ENCODE measurements at places on chromosomes 2 and 18.

DNA sequence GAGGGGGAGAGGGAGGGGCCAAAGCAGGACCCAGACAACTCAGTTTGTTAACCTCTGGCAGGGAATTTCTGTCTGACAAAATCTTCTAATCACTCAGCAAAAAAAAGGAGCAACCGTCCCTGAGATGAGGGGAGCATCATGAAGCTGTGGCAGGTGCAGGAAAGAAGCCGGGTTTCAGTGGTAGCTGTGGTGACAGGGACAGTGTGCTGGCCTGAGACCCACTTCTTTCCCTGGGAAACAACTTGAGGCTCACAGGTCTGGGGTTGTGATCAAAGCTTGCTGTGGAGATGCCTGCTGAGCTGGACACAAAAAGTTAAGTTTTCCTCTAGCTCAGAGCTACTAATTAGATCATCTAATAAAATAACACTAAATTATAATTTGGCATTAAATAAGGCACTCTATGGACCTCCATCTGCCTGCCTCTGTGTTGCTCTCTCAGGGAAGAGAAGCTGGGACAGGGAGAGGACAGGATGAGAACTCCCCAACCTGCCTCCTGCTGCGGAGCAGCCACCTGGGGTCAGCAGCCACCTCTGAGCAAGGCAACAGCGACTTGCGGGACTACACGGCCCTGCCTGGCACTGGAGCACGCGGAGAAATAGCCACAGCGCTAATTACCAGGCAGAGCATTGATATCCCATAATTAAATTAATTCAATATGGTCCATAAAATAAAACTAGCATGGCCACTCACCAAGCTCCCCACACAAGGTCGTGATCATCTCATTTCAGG lies 104.6 kb upstream of the TEX51 start:
- DNase-seq, result no peak

- no peak for DNase-seq
These were observed 106.2 kb upstream of the BZW1 start for GRCh38 chr2:200705305-200706041.

GRCh38 chr2:167249197-167249596 lies 360.9 kb downstream of the XIRP2 start:
- no peak for DNase-seq

DNA sequence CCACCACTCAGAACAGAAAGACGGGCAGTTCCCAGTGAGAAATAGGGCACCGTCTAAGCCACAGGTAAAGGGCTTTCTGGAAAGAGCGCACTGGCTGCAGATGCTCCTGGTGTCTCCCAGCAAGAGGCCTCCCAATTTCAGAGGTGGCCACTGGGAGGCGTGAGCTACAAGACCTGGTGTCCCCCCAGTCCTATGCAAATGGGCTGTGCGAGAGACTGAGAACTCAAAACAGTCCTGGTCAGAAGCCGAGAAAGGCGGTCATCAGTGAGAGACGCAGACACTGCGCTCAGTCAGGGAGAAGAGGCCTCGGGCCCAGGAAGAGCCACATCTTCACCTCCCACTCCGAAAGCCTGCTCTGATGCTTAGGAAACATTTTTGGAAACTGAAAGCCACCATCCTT lies 179.5 kb downstream of the EIPR1 start:
- DNase-seq, result no peak

- no peak for DNase-seq
These were observed 86.4 kb upstream of the RGPD4 start for GRCh38 chr2:107740300-107740699.

DNA sequence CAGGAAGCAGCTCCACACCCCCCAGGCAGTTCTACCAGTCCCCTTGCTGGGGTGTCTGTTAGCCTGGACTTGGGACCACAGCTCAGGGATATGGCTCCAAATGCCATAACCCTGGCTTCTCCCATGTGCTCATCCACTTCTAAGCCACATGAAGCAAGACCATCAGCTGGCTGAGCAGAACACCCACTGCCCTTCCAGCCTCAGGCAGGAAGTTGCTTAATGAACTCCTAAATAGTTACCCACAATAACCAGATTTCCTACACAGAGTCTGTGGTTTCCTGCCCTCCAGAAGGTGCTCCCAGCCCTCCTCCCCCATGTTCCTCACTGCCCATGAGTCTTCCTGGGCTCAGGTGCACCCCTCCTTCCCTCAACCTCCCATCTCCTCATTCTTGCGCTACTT lies 98.3 kb upstream of the EPC2 start:
- DNase-seq, result no peak

DNA sequence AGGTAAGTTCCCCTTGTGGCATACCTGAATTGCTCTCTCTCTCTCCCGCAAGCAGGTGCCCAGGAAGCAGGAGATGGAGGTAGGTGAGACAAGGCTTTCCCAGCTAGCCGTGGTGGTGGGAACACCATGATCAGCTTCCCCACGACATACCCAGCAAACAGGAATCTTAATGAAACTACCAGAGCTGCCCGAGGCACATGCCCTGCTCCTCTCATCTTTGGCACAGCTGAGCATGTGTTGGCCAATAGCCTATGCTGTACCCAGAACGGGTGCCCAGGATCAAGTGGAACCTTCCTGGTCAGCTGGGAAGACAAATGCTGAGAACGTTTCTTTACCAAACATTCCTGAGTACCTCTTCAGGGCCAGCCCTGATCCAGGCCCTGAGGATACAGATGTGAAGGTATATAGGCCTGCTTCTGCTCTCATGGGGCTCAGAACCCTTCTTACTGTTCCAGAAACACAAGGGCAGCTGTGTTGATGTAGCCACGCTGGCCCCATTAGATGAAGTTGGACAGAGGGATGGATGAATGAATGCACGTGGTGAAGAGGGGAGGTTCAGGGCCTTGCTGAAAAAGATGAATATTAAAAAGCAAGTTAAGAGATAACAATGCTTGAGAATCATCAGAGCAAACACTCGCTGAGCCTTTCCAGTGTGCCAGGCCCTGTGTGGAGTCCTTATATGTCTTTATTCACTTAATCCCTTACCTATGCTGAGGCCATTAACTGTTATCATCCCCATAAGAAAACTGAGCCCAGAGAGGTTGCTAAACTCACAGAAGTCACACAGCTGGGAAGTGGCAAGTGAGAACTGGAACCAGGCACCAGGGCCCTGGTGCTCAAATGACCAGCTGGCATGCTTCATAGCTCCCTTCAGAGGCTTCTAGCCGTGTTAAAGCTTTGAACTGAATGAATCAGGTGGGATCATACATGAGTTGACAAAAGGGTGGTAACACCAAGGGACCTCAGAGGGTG lies 68.8 kb upstream of the TMEM247 start:
- DNase-seq, result no peak

- no peak for DNase-seq
These were observed 584 bp downstream of the COA5 start for GRCh38 chr2:98607741-98608115.
